ENCODE measurements at places on chromosomes 5 and 9.
A peak's percentile ranks its signal among the peaks of the same experiment; 100 is the strongest.

GRCh38 chr9:87294126-87294525 lies 203.5 kb upstream of the DAPK1 start:
- no peak for DNase-seq

GRCh38 chr5:149030392-149030791 lies 32.5 kb downstream of the SH3TC2 start:
- DNase-seq, result peak; percentile 64

GRCh38 chr5:543755-544674 lies 19.8 kb upstream of the SLC9A3 start:
- DNase-seq, result no peak

DNA sequence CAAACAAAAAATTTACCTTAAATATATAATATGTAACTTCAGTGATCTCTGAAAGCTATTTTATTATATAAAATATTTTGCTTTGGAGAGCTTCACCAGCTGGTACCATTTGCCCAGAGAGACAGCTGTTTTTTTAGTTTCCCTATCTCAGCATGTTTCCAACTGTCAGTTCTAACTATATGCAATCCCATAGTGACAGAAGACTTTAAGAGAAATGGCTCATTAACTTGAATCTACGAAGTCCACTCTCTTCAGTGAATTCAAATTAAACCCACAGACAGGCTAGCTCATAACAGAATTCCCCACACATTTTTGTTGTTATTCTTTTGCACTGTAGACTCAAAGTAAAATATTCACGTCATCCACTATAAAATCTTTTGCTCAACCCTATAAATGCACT lies 251.8 kb upstream of the POU5F2 start:
- DNase-seq, result no peak

DNA sequence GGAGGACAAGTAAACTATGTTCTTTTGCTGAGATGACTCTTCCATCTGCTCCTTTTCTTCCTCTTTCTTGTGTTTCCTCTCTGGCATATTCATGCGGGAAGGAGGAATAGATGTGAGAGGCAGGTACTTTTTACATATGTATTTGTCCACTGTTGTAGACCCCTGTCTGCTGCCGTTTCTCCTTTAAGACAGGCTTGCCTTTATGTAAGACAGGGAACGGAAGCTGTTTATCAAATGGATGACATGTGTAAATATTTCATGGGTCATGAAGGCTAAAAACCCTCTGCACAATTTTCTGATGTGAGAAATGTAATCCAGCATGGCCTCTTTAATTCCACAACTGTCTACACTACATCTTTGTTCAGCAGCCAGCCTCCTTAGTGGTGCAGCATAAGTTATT lies 1525.5 kb upstream of the NUDT12 start:
- no peak for DNase-seq

- no peak for DNase-seq
Observed at GRCh38 chr9:6641056-6641455, 4.5 kb downstream of the GLDC start.

DNA sequence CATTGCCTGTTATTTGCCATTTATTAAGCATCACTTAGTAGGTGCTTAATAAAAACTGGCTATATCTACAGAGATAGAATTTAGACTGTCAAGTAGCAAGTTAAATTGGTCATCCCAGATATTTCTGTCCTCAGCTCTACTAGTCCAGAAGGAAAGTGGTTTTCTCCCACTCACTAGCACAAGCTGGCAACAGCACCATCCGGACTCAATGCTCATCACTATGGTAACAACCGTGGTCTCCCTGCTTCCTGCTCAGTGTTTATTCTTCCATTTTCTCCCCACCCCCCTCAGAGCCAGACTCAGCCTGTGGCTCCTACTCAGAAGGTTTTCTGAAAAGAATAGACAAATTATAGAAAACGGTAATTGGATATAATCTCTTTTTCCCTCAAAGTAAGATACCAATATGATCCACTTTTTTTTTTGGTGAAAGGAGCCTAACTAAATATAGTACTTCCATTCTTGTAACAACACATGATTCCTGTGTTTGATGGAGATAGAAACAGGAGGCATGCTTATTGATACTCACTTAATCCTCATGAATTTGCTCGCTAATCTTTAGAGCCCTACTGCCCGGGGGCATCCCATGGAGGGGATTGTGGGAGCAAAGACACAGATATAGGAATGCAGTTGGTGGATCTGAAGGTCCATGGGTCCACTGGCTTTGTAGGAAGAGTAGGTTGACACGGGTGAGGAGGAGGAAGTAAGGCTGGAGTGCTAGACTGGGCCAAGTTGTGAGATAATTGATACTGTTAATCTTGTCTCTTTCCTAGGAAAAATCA lies 191.4 kb downstream of the MAN2A1 start:
- DNase-seq, result no peak

GRCh38 chr5:43461066-43461465 lies 22.6 kb downstream of the TMEM267 start:
- DNase-seq, result no peak

- DNase-seq, result peak; percentile 16
Observed at GRCh38 chr9:104256031-104256695, 162.1 kb downstream of the SMC2 start.
